ENCODE measurements at places on chromosomes 2 and 18.

DNA sequence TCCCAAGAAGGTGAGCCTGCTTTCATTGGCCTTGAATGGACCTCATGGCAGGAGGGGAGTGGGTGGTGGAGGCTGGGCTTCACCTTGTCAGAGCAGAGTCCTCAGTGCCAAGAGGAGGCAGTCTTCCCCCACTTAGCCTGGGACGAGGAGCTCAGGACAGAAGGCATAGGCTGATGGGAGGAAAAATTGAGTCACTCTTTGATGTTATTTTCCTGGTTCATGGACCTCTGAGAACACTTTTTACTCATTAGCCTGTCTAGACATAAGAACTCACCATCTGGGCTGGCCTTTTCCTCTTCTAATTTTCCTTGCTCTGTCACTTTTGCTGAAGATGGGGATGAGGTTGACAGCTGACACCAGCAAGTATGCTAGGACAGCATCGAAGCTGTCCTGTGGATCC, 225.7 kb upstream of the TNP1 start:
- DNase-seq = no peak

DNA sequence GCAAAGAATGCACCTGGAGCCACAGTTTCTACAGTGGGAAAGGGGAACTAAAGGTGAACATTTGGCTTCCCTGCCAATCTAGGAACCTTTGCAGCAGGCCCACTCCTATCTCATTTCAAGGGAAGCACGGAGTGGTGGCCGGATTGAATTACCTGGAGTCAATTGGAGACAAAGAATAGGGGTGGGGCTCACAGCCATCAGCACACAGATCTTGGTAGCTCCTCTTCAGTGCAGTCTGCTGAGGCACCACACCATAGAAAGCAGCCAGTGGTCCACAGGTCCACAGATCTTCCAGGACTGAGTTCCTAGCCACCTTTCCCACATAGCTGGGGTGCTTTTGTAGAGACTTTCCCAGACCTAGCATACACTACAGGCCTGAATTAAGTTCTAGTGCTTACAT, 43.5 kb upstream of the NXPH2 start:
- DNase-seq = no peak

GRCh38 chr18:69411199-69411598, 10.5 kb downstream of the DOK6 start:
- DNase-seq = no peak

GRCh38 chr18:72470391-72470790, 73.8 kb downstream of the CBLN2 start:
- DNase-seq = no peak

GRCh38 chr2:118580651-118581050, 266.8 kb downstream of the EN1 start:
- DNase-seq = no peak

GRCh38 chr2:48734576-48735303, 20.8 kb downstream of the LHCGR start:
- DNase-seq = no peak

GRCh38 chr2:16900405-16901025, 234.9 kb upstream of the CYRIA start:
- no peak for DNase-seq

DNA sequence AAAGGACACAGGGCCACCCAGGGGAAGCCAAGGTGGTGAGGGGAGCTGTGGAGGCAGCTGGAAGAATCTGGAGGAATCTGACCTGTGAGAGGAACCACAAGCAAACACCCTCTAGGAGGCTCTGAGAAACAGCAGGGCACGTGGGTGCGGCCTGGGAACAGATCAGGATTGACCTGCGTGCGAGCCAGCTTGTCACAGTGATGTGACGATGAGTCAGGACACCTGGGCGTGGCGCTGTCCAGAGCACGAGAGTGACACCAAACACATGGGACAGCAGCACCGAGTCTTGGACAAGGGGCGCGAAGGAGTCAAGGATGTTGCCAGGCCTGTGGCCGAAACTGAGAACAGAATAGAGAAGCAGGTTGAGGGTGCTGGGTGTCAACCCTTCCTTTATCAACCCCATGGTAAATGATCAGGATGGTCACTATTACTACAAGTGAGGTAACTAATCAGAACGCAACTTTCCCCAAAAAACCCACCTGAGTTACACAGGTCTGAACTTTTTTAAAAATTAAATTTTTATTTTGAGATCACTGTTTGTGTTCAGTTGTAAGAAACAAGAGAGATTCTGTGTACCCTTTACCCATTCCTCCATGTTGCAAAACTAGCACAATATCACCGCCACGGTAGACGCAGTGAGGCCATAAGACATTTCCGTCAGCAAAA, 637 bp upstream of the SFT2D3 start:
- DNase-seq = no peak

DNA sequence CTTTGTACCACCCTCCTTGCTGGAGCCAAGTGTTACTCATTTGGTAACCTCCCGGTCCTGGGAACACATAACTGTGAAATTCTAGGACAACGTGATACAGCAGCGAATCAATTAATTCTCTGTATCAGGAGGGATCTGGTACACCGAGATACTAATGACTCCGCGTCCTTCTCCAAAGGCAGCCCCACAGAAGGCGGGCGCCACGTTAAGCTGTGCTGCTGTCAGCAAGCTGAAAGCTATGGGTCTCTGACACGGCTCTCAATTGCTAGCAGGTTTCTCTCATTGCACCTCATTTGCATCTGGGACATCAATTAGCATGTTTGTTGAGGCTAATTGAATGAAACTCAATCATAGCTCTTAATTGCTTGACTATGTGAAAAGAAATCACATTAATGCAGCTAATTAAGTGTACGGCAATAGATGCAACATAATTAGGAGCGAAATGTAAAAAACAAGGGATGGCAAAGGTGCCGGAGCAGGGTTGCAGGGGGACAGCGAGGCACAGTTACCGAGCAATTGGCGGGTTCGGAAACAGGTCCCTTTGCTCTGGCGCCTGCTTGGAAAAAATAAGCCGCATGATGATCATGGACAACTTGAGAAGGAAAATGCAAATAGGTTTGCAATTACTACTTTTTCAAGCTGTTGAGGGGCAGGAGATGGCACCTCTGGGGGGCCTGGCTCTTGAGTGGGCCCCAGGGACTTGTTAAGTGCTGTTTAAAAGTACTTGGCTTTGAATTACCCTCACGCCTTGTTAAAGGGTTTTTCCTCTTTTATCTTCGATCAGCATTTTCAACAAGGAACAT, 264.2 kb downstream of the GBX2 start:
- no peak for DNase-seq

- no peak for DNase-seq
Observed at GRCh38 chr2:45776160-45776955, 124.9 kb downstream of the PRKCE start.

DNA sequence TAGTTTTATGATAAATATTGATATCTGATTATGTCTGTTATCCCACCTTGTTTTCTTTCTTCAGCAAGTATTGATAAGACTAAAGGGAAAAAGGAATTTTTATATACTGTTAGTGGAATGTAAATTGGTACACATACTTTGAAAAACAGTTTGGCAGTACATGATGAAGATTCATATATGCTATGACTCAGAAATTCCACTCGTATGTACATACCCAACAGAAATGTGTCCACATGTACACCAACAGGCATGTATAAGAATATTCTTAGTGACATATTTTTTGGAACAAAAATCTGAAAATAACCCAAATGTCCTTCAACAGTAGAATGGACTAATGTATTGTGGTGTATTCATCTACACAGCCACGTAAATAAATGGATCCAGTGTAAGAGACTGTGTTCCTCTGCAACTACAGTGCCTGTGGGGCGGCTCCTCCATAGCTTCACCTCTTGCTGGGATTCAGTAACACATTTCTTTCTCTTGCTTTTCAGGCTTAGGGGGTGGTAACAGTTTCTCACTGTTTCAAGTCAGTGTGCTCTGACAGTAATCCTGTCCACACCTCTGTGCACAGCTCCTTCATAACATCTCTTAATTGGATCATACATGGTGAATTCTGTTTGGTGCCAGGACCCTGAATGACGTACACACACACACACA, 35.5 kb upstream of the ALMS1 start:
- DNase-seq = no peak

DNA sequence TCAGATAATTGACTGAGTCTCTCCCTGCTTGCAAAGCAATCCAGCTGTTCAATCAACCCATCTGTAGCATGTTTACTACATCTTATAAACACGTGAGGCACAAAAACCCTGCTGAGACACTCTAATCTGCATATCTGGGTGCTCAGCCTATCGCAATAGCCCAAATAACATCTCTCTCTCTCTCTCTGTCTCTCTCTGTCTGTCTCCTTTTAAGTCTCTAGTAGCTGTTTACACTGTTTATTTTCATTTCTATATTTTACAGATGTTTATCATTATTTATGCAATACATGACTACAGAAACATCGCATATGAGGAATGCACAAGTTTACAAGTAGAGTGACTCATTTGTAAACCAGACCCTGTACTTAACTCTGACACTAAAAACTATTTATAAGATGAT, 422.1 kb upstream of the DSEL start:
- no peak for DNase-seq

- DNase-seq = no peak
Observed at GRCh38 chr2:170321526-170321925, 143.6 kb downstream of the MYO3B start.

- no peak for DNase-seq
Observed at GRCh38 chr2:16128746-16129610, 188.6 kb downstream of the MYCN start.

DNA sequence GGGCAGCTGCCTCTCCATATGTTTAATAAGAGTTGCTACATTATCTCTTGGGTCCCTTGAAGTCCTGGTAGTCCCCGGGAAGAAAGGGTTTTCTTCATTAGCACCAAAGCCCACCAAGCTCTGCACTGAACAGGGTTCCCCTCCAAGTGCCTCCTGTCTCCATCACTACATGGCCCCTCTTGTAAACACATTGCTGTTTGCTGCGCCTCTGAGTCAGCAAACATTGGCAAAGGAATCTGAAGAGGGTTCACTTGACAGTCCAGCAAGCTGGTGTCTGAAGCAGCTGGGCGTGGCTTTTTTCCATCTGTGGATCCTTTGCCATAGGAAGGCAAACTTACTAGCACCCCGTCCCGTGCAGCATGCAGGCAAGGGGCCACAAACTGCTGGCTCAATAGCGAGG, 82.8 kb downstream of the TEX51 start:
- no peak for DNase-seq

All from left hindlimb (tissue), 1 donor.